Inflammatory macrophage (primary cell): ENCODE measurements at places on chromosomes 12 and 14.
A peak's percentile ranks its signal among the peaks of the same experiment; 100 is the strongest.

DNA sequence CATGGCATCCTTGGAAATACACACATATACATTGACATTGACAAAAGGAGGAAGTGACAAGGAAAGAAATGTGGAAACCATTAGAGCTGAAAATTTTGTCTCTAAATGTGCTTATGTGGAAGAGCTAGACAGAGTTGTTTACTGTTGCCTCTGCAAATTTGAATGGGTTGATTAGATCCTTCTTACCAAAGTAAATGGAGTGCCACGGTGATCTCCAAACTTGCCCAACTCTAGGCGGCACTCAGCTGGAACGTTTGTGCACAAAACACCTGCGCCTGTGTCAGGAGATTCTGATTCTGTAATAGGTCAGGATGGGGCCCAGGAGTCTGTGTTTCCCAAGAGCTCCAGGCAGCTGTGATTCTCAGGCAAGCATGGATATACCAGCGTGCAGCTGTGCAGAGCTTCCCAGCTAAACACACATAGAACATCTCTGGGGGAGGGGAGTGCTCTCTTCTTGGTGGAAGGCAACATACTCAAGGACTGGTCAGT lies 77.8 kb upstream of the BDKRB2 start:
- no peak for DNase-seq

DNA sequence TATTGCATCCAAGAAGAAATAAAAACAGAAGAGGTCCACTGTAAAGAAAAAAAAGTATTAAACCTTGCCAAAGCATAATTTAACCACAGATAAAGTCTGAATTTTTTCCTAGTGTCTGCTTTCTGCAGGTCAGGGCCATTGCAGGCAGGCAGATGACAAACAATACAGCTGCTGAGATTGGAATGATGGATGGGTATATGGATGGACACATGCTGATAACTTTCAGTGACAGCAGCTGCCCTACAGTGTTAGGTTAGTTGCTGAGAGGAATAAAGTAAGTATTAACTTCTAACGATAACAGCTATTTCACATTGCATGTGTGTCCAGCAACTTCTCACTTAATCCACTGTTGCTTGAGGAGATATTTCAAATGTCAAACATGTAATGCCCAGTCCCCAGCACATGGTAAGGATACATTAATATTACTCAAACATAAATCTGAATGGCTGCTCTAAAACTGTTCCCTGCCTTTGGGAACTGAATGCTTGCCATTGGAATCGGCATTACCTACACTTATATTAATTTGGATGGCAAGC lies 515.3 kb downstream of the RMST start:
- no peak for DNase-seq

DNA sequence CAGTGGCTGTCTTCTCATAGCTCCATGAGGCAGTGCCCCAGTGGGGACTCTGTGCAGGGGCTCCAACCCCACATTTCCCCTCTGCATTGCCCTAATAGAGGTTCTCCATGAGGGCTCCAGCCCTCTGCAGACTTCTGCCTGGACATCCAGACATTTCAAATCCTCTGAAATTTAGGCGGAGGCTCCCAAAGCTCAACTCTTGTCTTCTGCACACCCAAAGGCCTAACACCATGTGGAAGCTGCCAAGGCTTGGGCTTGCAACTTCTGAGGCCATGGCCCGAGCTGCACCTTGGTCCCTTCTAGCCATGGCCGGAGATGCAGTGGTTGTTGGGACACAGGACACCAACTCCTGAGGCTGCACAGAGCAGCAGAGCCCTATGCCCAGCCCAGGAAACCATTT lies 20.5 kb upstream of the PPP2R5C start:
- no peak for DNase-seq

DNA sequence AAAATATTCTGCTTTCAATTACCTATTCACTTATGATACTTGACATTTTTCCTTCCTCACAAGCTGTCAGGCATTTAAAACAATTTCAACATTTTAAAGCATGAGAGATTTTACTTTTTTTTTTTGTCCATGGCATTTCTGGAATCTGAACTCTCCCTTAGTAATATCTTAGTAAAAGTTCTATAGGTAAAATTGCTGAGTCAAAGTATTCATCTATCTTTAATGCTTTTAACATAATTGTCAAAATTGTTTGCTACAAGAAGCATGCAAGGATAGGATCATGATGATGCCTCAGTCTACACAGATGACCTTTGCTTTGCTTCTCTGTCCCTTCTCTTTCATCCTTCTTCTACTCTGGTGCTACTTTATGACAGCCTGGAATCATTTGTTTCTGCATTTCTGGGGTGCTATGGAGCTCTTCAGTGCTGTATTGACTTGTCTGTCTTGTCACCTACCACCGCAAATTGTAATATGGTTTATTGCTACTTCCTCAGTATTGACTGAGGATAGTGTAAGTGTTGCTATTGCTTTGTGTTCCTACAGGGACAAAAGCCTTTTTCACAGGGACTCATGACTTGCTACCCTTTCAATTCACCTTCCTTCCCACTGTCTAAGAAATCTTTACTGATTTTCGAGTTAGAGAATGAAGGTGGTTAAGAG lies 589.8 kb upstream of the ATP2B1 start:
- no peak for DNase-seq

GRCh38 chr14:66746316-66747006 lies 238.5 kb downstream of the GPHN start:
- DNase-seq = peak; percentile 13

DNA sequence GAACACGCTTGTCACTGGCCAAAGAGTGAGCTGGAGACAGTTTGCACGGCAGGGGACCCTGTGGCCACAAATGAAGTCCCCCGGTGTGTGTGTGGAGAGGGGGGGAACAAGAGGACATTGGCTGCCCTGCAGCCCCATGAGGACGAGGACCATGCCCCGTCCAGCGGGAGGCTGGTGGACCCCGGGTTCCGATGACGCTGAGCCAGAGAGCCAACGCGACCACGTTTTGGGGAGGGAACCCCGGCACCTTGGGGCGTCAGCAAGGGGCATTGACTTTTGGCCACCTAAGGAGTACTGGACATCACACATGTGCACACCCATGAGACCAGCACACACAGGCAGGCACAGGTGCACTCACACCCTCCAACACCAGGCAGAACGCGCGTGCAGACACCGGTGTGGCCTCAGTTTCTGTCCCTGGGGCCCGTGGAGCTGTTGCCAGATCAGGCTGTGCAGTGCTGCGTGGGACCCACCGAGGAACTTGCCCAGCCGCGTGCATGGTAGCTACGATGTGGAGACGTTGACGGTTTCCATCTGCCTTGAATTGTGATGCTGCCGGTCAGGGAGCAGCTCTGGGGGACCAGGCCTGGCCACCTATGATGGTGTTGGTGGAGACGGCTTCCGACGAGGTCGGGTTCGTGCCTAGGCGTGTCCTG lies 26.5 kb downstream of the NOC4L start:
- no peak for DNase-seq

DNA sequence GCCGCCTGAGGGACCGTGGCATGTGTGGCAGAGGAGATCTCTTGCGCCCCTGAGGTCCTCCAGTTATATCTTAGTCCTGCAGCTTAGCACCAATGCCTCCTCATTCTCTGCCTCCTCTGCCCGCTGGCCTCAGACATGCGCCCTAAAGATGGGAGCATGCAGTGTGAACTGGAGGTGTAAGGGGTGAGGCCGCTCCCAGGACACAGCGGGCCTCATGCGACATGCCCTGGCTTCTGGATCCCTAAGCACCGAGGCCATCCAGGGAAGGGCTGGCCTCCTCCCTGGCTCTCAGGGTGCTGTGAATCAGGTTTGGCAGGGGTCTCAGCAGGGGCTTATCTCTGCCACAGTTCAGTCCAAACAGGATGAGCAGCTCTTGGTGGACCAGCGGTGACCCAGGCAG lies 86.9 kb downstream of the CACNA1C start:
- DNase-seq = no peak

- no peak for DNase-seq
These were observed at the start of gene TNS2 for GRCh38 chr12:53049571-53050318. Gene TNS2 (plus strand): TSS chr12:53050065. CDS start chr12:53050186, 121 bp downstream.

DNA sequence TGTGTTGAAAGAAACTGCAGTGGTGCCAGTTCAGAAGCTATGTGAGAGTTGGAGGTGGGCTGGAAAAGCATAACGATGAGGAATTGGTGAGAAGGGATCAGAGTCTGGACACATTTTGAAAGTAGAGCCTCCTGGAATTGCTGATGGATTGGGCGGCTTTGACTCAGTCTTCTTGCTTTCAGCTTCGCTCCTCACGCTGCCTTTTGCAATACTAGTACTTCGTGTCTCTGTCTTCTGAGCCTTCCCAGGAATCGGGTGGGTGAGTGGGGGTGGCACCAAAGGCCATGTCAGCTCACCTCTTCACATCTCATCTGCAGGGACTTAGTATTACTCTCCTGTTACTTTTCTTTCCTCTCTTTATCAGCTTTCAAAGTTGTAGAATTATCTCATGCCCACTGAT lies 101.6 kb upstream of the RFX4 start:
- DNase-seq = no peak

DNA sequence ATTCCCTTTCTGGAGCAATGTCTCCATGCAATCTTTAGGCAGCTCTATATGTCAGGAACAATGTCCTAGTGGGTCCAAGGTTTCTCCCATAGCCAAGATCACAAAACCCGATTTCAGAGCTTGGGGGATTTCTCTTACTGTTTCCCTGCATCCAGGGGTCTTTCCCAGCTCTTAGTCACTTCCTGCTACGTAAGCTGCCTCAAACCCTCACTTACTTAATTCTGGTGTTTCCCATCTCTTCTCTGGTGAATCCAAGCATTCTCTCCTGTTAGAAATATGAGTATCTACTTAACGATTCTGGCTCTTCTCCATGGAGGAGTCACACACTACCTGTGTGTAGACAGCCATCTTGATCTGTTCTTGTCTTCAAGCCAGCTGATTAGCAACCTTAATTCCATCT lies 80.0 kb downstream of the IFNG-AS1 start:
- DNase-seq = no peak

GRCh38 chr14:60064491-60065072 lies 27.1 kb upstream of the PCNX4 start:
- peak; percentile 40 for DNase-seq

DNA sequence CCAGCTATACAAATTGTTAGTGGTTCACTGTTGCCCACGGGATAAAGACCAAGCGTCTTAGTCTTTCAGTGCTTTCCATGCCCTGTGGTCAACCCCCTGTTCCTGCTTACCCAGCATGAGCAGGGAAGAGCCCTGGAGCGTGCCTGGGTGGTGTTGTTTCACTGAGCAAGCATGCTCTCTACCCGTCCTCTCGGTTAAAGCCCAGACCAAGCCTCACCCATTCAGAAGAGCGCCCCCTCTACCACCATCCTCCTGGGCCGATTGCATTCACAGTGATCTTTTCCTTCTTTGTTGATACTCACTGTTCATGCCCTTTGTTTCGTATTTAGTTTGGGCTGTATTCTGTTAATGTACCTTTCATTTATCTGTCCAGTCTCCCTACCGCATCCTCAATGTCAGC lies 25.1 kb downstream of the DYRK4 start:
- DNase-seq = no peak

DNA sequence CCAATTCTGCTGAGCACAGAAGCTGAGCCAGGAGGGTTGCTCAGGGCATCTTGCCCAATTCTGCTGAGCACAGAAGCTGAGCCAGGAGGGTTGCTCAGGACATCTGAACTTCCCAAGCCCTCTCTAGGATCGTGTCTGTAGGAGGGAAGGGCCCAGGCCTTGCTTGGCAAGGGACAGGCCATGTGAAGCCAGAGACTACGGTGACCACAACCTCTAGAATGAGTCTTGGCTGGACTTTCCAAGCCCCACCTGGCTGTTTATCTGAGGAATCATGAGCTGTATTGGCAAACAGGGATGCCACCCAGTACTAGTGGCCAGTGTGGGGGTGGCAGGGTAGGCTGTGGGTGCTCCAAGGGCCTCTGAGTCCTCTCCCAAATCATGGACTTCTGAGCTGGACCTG lies 7.7 kb upstream of the SERPINA6 start:
- peak; percentile 42 for DNase-seq

DNA sequence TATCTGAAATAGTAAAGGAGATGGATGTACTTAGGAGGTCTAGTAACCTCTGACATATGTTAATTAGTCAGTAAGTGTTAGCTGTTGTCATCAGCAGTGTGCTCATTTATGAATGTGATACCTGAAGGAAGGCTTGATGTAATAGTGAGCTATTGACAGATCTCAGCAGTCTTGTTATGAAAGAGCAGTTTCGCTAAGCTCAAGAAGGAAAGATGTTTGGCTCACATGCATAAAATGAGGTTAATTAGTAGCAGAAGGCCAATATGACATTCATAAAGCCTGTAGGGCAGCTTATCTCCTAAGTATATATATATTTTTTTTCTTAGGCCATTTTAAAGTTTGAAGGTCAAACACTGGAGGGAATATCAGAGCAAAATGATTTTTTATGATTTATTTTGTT lies 2.8 kb downstream of the FAM234B start:
- no peak for DNase-seq

DNA sequence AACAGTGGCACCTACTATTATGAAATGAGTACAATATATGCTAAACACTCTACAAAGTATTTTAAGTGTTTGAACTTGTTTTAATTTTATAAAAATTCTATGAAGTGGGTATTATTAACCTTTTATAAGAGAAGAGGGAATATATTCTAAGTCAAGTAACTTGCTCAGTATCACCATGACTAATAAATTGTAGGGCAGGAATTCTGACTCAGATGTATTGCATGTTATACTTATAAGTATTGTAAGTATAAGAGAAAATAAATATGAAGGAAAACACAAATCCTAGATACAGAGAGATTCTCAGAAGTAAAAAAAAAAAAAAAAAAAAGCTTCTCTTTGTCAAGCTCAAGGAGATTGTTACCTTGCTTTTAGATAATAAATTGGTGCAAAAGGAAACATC lies 893.2 kb downstream of the SLC16A7 start:
- DNase-seq = no peak

- peak; percentile 43 for DNase-seq
These were observed 65.3 kb downstream of the DENND5B start for GRCh38 chr12:31525496-31526157.

- DNase-seq = no peak
These were observed 106.9 kb upstream of the PTPRB start for GRCh38 chr12:70744178-70744577.

GRCh38 chr12:82746668-82747067 lies 60.0 kb downstream of the TMTC2 start:
- no peak for DNase-seq

DNA sequence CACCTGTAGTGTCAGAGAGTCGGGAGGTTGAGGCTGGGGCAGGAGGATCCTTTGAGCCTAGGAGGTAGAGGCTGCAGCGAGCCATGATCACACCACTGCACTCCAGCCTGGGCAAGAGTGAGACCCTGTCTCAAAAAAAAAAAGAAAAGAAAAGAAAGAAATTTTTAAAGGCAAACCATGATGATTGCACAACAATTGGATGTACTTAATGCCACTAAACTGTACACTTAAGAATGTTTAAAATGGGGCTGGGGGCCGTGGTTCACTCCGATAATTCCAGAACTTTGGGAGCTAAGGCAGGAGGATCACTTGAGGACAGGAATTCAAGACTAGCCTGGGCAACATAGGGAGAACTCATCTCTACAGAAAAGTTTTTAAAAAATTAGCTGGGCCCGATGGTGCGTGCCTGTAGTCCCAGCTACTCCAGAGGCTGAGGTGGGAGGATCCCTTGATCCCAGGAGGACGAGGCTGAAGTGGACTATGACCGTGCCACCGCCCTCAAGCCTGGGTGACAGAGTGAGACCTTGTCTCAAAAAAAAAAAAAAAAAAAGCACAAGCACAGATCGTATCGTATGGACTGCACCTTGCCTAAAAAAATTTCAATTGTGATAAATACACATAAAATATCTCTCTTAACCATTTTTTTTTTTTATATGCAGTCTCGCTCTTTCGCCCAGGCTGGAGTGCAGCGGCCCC lies 32.7 kb downstream of the JAG2 start:
- DNase-seq = no peak

GRCh38 chr12:105409801-105410471 lies 79.4 kb downstream of the C12orf75 start:
- no peak for DNase-seq
